ENCODE measurements at places on chromosomes 1 and 21.

DNA sequence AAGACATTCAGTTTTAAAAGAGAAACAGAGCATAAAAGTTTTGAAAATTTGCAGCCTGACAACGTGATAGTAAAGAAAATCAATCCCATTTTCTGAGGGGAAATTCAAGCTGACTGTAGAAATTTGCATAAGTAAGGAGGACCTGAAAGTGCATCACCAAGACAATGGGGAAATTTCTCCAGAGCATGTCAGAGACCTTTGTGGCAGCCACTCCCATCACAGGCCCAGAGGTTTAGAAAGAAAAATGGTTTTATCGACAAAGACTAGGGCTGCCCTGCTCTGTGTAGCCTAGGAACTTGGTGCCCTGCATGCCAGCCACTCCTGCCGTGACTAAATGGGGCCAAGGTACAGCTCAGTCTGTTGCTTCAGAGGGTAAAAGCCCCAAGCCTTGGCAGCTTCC, 1640.2 kb upstream of the PRMT6 start:
- DNase-seq: no peak

DNA sequence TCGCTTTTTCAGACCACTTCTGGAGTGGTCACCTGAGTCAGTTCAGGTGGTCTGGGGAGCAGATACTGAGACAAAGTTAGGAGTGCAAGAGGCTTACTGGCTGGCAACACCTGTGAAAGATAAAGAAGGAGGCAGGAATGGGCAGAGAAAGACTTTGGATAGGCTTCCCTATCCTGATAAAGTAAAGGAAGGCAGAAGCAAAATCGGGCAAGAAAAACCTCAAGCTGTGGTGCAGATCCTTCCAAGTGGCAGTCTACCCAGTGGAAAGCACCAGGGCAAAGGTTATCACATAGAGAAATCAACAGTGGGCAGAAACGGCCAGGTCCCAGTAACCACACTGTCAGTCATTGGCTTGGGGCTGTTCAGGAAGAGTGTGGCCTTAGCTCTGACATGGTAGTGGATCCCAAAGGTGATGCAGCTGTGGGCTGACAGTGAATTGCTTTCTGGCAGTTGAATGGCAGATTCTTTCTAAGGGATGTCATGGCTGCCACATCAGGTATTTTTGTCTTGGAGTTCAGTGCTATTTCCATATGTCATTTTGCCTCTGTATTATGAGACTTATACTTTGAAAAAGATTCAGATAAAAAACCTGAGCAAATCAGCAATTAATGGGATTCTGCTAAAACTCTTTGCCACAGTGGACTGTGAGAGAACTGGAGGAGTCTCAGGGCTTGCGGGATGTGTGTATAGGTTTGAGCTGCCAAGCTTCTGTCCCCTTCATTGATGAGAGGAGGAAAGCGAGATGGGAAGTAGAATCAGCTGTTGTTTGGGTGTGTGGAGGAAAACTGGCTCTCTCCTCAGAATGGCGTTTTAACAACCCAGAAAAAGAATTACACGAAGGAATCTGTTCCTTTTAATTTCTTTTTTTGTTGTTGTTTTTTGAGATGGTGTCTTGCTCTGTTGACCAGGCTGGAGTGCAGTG, 8.1 kb upstream of the CGN start:
- DNase-seq: no peak

DNA sequence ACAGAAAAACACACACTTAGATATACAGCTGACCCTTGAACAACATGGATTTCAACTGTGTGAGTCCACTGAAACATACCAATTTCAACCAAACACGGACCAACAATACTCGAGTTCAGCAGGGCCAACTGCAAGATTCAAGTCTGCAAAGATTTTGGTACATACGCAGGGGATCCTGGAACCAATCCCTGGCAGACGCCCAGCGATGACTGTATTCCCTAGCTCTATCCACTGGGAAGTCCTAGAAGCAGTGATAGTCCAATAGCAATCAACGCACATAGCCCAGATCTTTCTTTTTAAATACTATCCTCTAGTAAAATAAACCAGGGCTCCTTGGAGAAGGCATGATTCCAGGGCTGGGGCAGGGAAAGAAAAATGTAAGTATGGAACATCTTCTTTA, 9.0 kb downstream of the DDX59 start:
- no peak for DNase-seq

DNA sequence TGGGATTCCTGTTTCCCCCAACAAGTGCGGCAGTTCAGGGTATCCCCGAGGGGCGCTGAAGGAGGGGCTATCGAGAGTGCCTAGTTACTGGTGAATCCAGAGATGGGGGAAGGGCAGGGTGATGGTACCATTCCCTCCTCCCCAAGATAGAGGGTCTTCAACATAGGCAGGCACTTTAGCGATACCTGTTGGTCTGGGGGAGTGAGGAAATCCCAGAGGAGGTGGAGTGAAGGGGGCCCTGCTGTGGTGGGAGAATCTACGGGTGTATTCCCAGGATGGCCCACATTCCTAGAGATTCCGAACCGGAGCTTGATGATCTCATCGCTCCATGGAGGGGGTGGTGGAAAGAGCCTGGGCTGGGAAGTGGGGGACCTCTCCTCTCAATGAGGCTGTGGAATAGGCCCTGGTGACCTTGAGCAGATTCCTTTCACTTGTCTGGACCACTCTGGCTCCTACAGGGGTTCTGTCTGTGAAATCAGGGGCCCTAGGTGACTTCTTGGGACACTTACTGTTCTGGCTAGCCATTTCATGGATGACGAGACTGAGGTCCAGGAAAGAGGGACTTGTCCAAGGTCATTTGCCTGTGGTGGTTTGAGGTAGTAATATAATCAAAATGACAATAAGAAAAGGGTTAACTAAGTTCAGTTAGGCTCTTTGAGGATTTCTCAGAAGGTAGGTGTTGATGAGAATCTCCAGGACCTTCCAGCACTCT, 52.7 kb upstream of the SYNC start:
- no peak for DNase-seq

DNA sequence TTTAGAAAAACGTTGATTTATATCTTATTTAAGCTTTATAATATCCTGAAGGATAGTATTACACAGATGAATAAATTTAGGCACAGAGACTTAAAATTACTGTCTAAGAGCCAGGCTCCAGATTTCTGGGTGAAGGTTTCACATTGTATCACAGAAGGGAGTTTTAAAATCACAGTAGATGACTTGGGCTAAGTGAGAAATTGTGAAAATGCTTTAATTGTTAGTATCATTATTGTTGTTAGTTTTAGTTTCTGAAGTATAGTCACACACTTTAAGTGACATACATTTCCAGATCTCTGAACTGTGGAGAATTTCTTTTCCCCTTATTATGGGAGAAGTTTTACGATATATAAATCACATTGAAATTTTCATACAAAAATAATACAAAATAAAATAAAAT, 83.5 kb downstream of the NDUFS5 start:
- DNase-seq: no peak

DNA sequence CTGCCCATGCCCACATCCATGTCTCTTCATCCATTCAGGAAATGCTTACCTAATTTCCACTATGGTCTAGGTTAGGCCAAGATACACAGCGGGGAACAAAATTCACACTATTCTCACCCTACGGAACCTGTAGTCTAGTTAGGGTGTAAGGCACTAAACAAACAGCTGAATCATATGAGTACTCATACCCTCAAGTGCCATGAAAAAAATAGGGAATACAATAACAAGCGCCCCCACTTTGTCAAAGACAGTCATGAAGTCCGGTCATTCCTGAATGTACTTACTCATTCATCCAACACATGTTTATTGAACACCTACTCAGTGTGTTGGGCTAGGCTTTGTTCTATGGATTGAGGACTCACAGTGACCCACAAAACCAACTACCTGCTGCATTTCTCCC, 6.2 kb upstream of the FYB2 start:
- DNase-seq: no peak

- no peak for DNase-seq
These were observed 100.2 kb downstream of the DMRTB1 start for GRCh38 chr1:53559391-53559815.

- no peak for DNase-seq
These were observed 18.5 kb downstream of the FAM89A start for GRCh38 chr1:231021540-231022031.

DNA sequence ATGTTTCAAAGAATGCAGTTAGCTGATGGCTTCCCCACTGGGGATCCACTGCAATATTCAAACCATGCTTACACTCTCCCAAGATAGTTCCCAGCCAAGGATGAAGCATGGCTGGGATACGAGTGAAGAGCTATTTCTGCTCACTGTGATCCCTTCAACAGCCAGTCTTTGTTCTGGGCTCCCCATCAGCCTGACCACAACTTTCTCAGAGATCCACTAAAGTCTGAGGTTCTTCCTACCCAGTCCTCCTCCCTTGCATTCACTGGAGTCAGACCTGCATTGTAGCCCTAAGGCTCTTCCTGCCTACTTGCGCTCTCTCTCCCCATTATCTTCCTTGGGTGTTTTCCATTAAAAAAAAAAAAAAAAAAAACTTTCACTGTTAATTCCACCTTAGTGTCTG, 101.4 kb downstream of the TTLL7 start:
- DNase-seq: no peak

DNA sequence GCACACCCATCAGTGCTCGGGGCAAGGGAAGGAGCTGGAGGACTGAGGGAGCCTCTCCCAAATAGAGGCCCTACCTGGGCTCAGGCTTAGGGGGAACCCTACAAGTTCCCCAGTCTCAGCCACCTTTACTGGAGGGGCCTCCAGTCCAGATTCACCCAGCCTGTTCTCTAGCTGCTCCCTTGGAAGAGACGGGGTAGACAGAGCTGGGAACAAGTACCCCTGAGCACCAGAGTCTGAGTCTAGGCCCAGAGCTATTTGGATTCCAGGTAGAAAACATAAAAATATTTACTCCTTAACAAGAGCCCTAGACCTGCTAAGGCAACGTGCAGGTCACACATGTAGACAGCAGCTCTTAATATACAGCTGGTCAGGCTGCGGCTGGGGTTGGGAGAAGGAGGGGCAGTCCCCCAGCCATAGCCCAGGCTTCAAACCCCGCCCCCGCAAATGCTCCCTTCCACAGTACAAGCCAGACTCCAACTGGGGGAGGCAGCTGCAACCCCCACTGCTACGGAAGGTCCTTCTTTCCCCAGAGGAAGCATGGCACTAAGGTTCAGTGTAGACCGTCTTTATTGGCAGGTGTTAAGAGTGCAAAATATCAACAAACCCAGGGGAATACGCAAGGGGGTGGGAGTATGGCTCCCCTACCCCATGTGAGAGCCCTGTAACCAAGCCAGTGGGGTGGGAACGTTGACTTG, 8.0 kb downstream of the TENT5B start:
- DNase-seq: no peak

DNA sequence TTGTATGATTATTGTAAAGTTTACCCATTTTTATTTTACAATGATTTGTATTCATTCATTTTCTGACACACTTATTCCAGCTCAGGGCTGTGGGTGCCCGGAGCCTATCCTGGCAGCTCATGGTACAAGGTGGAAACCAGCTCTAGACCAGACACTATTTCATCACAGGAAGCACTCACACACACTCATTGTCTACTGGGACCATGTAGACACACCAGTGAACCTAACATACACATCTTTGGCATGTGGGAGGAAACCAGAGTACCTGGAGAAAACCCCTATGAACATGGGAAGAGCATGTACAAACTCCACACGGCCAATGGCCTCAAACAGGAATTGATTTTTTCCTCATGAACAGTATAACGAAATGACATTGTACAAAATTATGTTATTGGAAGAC, 2.4 kb downstream of the DTL start:
- no peak for DNase-seq

DNA sequence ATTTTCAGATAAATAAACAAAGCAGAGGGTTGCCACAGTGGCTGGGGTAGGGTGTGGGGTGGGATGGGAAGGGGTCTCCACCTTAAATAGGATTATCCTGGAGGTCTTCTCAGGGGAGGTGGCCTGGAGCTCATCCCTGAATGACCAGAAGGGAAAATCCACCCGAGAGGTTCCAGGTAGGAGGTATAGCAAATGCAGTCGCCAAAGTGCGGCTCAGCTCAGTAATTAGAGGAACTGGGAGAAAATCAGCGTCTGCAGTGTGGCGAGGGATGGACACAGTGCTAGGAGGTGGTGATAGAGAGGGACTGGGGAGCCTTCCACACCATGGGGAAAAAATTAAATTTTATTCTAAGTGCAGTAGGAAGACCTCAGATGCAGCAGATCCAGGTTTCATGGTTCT, 584.5 kb downstream of the MATN1 start:
- DNase-seq: no peak

- DNase-seq: no peak
These were observed 76.3 kb downstream of the KRTAP19-8 start for GRCh38 chr21:30962013-30962412.

- DNase-seq: no peak
These were observed 1.4 kb upstream of the MAN1C1 start for GRCh38 chr1:25615172-25615541.

GRCh38 chr1:247387565-247387964, 28.4 kb upstream of the NLRP3 start:
- no peak for DNase-seq

DNA sequence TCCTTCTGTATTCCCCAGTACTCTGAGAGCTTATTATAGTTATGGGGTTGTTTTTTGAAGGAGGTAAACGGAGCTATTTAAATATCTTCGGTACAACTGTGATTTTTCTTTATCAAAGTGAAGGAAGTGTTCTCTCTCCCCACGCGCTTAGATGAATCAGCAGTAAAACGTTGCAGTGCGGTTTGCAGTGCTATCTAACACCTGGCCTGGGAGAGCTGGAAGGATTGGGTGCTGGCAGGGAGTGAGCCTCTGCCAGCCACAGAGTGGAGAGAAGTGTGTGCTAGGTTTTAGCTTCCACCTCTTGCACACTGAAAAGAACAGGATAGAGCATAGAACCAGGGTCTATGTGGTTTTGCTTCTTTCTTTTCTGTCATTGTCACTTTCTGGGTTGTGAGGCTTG, 165.9 kb downstream of the SDCCAG8 start:
- no peak for DNase-seq

DNA sequence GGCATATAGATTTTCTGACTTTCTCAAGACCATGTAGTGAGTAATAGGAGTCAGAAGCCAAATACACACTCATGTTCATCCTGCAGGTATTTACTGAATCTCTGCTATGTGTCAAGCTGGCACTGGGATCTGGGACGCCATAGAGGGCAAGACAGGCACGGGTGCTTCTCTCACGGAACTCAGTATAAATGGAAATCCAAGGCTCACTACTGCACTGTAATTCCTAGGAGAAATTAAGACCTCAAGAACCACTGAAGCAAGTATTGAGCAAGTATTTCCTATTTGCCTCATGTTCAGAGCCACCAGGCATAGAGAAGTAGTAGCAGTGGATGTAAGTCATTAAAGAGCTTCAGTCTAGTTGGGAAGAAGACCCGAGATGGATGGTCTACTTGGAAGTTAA, 38.9 kb downstream of the EIF2D start:
- DNase-seq: no peak

- DNase-seq: no peak
These were observed 61.9 kb downstream of the PRDM2 start for GRCh38 chr1:13761883-13762282.

GRCh38 chr1:29698033-29698432, 461.7 kb downstream of the PTPRU start:
- no peak for DNase-seq

- no peak for DNase-seq
These were observed 145.3 kb upstream of the ADAMTS5 start for GRCh38 chr21:27112186-27112585.
